ENCODE measurements at places on chromosomes 7 and 10.

DNA sequence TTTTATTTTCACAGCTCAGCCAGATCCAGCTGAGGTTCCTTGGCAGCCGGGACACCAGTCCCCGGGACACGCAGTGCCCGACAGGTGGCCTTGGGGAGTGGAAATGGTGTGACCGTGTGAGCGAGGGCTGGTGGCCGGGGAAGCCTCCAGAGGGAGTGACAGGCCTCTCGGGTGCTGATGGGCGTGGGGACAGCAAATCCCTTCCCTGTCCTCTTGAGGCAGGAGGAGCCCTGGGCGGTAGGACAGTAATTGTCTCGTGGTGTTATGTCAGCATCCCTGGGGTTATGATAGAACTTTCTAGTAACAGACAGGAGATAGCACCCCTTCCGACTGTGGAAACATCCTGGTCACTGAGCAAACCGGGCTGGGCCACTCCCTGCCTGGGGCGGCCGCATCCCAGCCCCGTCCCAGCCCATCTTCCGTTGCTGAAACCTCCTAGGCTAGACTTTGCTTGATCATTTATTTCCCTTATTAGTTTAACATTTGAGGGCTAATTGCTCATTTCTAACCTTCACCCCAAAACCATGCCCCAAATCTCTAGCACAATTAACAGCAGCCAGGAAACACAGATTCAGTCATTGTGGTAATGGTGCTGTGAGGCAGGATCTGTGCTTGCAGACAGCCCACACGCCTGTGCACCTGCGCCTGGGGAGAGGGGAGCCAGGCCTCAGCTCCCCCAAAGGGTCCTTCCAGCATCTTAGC, 63.3 kb downstream of the ELFN1 start:
- no peak for DNase-seq

DNA sequence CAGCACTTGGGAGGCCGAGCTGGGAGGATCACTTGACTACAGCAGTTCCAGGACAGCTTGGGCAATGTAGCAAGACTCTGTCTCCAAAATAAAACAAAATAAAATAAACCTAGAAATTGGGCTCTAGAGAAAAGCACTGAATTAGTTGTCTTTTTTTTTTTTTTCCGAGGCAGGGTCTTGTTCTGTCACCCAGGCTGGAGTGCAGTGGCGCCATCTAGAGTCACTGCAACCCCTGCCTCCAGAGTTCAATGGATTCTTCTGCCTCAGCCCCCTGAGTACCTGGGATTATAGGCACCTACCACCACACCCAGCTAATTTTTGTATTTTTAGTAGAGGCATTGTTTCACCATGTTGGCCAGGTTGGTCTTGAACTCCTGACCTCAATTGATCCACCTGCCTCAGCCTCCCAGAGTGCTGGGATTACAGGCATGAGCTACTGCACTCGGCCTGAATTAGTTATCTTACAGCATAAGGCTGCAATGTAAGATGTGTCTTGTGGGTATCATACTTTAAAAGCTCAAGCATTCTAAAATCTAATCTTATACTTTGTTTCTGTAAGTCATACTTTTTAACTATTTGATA, 12.8 kb downstream of the MEIG1 start:
- DNase-seq, result no peak

GRCh38 chr7:138903186-138903820, 77.9 kb downstream of the KIAA1549 start:
- no peak for DNase-seq

GRCh38 chr7:20954711-20955619, 168.3 kb upstream of the SP8 start:
- no peak for DNase-seq

GRCh38 chr10:79312601-79313187, 34.6 kb upstream of the PPIF start:
- DNase-seq, result no peak

DNA sequence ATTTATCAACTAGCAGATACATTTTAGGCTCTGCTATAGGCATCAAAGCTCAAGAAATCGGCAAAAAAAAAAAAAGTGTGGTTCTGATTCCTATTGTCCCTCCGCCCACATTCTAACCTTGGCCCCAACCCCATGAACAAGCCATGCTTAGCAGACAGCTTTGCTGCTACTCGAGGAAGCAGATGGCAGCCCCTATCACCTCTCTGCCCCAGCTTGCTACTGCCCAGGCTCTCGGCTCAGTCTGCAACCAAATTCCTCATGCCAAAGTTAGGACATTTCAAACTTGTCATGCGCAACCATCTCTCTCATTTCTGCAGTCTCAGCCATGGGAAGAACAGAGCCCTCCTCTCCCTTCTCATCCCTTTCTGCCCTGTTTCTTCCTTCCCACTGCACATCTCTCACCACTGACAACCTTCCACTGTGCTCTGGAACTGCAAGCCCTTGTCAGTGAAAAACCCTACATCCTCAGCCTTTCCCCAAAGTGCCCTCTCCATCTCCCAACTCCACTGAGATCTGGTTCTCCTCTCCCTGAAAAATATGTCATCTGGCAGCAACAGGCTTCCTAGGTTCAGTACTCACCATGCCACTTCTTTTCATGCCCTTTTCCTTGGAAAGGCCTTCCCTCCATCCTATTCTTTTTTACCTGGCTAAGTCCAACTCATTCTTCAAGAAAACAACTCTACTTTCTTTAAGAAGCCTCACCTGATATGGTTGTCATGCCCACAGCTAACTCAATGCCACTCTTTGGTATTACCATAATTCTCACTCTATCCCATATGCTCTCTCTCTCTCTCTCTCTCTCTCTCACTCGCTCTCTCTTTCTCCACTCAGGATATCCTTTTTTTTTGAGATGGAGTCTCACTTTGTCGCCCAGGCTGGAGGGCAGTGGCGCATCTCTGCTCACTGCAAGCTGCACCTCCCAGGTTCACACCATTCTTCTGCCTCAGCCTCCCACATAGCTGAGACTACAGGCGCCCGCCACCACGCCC, 60.1 kb upstream of the FHIP2A start:
- no peak for DNase-seq

DNA sequence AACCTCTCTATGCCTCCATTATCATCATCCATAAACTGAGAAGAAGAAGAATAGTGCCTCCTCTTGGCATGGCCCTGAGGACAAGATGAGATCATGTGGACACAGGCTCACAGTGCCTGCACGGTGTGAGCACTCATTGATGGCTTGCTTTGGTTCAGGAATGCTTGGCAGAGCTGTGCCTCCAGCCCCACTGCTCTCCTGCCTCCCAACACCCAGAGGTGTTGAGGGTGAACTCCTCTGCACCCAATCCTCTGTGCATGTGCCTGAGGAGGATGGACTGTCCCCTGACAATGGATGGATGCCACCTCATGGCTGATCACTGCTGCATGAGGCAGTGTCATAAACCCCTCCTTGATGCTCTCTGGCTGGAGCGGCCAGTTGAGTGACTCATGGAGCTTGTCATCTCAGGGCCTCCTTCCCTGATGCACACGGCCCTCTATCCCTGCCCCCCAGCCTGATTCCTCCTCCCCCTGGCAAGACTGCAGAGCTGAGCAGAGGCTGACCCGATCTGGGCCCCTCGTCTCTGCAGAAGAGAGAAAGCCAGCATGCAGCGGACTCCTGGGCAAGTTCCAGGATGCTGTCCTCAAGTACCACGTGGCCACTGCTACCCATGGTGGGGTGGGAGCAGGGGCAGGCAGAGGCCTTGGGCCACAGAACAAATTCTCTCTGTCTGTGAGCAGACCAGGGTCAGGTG, 136.3 kb downstream of the KCNMA1 start:
- DNase-seq, result no peak

- DNase-seq, result no peak
Measured at GRCh38 chr7:126656165-126656564, 596.6 kb downstream of the GRM8 start.

DNA sequence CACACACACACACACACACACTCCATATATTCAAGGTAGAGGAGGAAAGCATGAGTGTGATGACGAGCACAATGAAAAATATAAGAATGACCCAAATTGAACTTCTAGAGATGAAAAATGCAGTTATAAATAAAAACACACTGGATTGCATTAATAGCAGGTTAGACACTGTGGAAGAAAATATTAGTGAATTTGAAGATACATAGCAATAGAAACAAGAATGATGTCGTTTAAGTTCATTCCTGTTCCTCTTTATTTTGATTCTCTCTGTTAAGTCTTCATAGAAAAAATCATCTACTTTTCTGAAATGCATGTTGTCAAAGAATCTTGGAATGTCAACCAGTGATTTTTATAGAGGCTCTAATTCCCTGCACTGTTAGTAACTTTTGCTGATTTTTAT, 78.4 kb downstream of the BTAF1 start:
- DNase-seq, result no peak

- DNase-seq, result peak; percentile 15
Measured at GRCh38 chr7:333393-333764, 43.4 kb downstream of the FOXL3 start.

DNA sequence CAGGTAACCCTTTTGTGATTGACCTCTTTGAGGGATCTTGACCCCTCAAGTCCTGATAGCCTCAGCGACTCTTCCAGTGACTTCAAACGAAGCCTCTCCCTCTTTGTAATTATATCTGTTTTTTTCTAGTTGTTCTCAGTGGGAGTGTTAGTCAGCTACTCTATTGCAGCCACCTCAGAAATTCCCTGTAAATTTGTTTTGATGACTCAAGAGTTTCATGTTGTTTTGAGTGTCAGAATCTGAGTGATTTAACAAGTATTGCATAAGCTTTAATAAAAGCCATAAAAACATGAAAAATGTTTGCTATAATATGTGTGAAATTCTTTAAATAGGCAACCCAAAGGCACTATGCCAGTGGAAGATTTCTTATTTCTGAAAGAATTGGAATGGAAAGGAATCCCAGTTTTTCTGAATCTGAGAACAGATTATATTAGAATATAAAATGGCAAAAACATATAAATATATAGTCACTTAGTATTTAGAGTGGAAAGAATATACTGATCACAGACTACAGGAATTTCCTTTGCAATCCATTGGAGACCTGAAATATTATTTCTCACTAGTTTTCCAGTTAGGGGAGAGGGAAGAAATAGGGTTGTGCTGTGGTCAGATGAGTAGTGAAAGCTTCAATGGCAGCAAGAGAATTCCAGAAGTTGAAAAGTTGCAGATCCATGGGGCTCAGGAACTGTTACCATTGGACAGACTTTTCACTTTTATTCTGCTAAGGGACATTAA, 94.4 kb upstream of the SEMA3C start:
- DNase-seq, result no peak

DNA sequence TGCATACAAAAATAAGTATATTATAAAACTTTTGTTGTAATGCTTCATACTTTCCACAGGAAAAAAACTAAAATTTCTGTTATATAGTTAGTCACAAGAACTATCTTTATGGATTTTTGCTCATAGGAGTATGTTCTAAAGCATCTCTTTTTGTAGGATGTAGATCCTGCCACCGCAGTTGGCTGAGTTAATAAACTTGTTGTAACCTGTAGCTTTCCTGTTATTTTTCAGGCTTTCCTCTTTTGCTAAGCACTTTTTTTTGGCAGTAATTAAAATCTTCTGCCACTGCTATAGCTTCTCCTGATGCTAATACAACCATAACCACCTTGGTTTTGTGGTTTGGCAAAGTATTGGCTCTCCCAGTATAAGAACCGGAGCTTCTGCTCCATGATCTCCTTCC, 60.3 kb downstream of the WNT2 start:
- DNase-seq, result no peak

DNA sequence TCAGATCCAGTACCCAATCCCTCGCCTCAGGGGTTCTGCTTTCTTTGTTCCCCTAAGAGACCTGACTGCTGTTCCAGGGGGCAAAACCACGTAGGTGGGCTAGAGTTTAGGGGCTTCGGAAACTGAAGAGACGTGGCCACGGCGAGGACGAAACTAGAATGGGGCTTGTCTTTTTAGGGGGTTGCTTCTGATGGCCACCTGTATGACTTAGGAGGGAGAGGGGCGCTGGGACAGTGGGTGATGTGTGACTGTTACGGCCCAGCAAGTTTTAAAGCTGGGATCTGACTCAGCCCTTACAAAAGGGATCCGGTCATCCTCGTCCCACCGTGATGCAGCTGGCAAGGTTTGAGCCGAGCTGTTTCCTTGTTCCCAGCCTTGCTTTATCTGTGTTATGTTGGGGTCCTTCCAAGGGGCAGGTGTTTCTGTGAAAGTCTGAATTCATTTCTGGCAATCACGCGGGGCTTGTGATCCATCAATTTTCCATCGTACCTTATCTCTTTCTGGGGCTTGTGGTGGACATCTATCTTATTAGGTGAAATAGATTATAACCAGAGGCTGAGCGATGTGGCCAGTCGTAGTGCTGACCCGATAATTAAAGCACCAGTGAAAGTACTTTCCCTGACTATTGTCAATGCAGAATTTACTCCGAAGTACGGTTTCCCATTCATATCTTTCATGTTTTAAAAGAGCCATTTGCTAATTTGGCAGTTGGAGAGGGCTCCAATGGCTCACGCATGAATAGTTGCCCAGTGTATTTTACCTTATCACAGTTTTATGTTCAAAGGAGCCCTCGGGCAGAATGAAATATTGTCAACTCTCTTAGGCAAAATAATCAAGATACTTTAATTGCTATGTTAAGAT, 830 bp downstream of the MET start:
- no peak for DNase-seq

GRCh38 chr10:126935263-126935946, 30.2 kb downstream of the DOCK1 start:
- no peak for DNase-seq

GRCh38 chr7:22476824-22477223, 23.2 kb downstream of the STEAP1B start:
- DNase-seq, result no peak

GRCh38 chr10:124977648-124978375, 35.9 kb downstream of the ZRANB1 start:
- no peak for DNase-seq

- no peak for DNase-seq
Measured at GRCh38 chr7:16648551-16648950, 2.6 kb downstream of the BZW2 start.

- DNase-seq, result no peak
Measured at GRCh38 chr10:20457649-20458048, 439.5 kb downstream of the NEBL start.

GRCh38 chr10:122725768-122726167, 26.1 kb upstream of the C10orf120 start:
- no peak for DNase-seq

GRCh38 chr7:15720849-15721471, 34.5 kb upstream of the MEOX2 start:
- peak; percentile 20 for DNase-seq

DNA sequence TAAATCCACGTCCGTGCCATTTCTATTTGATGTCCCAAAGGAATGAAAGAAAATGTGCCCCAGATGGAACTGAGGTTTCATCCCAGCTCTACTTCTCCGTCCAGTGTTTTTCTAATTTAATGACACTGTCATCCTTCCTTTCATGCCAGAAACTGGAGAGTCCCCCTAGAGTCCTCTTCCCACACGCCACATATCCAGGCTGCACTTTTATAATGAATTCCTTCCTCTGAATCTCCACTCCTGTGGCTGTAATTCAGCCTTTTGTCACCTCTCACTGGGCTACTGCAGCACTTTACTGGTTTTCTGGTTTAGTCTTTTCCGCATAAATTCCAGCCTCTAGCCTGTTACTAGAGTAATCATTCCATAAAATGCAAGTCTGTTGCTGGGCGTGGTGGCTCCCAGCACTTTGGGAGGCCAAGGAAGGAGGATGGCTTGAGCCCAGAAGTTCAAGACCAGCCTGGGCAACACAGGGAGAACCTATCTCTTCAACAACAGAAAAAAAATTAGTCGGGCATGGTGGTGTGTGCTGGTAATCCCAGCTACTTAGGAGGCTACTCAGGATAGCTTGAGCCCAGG, 142.6 kb upstream of the RHEB start:
- no peak for DNase-seq

- no peak for DNase-seq
Measured at GRCh38 chr7:28988091-28988490, 30.0 kb upstream of the TRIL start.
